Islet precursor cell (in vitro differentiated cells): ENCODE measurements at places on chromosomes 2 and 18.

DNA sequence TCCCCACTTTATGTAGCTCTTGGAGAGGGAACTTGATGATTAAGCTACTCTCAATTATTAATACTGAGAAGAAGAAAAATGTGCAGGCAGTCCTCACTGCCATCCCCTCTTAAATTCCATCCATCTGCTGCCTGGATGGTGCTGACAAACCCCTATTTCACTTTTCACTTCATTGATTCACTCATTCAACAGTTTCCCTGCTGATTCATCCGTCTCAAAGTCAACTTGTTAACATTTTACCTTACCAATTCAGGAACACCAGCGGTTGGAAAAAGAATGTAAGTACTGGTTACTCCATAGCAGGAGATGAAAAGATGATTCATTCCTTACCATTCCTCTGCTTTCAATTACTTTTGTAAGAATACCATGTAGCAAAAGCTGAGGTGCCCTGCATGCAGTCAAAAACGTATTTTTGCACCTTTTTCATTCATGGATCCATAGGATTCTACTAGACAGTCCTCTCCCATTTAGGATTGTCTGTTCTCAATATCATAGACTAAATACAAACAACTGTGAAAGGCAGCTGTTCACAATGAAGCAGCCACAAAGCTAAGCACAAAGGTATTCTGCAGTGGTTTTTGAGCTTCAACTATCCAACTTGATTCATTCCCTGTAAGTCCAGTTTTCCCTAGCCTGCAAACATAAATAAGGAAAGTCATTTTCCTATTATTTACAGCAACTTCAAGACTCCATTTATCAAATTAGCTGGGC, 262.0 kb downstream of the MREG start:
- no peak for DNase-seq

DNA sequence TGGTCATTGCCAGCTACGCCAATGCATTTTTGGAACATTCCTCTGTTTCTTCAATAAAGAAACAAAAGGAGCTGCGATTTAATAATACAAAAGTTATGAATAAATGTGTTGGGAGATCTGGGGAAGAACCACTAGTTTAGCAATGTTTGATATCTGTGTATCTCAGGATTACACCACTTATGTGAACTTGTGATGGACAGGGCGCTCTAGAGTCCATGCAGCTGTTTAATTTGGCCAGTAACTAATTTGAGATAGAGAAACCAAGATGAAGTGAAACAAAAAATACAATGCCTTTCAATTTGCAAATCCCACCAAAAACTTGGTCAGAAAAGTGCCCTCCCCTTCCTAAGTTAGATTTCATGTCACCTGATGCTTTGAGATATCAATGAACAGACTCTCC, 6.8 kb upstream of the DCDC2C start:
- DNase-seq, result no peak

GRCh38 chr2:66228128-66228547, 206.8 kb upstream of the MEIS1 start:
- DNase-seq, result no peak

DNA sequence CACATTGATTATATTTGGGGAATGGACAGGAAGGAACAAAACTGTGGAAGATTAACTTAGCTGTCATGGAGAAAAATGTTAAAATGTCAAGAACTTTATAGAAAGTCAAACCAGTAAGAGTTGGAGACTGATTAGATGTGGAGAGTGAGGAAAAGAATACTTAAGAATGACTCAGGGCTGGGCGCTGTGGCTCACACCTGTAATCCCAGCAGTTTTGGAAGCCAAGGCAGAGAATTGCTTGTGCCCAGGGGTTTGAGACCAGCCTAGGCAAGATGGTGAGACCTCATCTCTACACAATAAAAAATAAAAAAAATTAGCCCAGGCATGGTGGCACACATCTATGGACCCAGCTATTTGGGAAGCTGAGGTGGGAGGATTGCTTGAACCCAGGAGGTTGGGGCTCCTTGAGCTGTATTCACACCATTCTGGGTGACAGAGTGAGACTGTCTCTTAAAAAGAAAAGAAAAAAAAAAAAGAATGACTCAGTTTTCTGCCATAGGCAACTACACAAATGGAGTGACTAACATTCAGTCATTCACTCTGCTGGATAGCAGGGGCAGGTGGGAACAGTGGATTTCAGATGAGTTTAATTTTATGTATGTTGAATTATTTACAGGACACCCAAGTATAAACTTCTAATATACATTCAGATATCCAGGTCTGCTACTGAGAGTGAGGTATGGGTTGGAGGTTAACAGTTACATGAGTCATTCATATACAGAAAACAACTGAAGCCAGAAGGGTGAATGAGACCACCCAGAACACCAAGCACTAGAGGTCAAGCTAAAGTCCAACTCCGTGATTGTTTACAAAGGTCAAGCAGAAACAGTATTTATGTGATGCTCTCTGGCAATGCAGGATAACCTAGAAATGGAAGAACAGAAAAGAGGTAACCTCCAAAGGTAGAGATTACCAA, 33.9 kb downstream of the ORC2 start:
- no peak for DNase-seq

DNA sequence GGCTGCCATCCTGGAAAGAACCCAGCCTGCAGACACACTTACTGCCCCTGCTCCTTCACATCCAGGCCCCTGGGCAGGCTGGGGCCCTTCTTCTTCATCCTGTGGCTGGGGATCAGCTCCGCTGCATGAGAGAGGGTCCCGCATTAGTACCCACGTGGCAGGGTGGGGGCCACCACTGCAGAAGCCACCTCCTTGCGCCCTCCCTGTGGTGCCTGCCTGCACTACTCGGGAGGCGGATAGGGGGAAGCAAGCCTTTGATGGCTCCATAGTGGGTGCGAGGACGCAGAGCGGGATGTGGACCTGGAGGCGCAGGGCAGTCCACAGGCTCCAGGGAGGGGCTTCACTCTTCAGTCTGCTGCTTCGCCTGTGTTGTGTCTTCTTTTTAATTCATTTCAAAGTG, 46.7 kb downstream of the GPC1 start:
- DNase-seq, result no peak

DNA sequence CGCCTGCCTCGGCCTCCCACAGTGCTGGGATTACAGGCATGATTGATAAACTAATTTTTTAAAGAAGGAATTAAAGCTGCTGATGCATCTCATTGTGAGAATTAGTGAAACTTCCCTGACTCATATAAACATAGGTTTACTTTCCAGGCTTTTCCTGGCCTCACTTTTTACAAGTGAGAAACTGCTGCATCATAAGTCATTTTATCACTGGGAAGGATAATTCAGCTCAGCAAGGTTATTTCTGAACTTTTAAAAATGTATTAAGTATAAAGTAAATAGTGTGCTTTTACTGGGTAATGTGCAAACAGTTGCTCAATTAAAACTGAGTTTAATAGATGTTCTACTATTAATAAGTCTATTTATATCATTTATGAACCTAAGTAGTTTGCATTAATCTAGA, 1130.3 kb upstream of the CDH2 start:
- DNase-seq, result no peak

- no peak for DNase-seq
Observed at GRCh38 chr2:119352357-119352756, 14.3 kb downstream of the C2orf76 start.

- DNase-seq, result no peak
Observed at GRCh38 chr2:143132355-143132754, 3.1 kb downstream of the ARHGAP15 start.

- no peak for DNase-seq
Observed at GRCh38 chr2:68932402-68932801, 20.3 kb downstream of the GKN2 start.

DNA sequence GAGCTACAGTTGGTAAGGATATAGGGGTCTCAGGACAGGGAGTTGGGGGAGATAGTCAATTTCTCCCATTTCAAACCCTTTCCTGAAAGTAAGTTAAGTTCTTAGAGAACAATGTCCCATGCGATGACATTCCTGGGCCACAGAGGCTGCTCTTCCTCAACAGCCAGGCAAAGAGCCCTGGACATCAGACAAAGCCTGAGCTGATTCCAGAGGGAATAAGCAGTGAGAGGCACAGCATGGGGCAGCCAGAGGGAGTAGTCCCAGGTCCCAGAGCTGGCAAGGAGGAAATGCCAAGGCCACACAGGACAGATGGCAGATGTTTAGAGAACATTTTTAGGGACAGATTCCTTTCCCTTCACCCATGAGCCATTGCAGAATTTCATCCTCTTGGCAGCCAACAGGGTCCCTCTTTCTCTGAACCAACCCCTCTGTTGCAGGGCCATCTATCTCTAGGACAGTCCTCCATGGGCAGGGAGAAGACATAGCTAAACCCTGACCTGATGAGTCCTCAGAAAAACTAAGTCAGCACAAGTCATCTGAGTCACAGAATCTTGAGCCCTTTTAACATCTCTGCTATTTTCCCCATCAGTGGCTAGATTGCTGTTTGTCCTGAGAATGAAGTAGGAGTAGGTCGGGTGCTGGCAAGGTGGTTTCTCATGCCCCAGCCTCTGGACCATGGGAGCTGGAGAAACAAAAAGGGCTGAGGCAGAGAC, 81.6 kb upstream of the STPG4 start:
- no peak for DNase-seq

DNA sequence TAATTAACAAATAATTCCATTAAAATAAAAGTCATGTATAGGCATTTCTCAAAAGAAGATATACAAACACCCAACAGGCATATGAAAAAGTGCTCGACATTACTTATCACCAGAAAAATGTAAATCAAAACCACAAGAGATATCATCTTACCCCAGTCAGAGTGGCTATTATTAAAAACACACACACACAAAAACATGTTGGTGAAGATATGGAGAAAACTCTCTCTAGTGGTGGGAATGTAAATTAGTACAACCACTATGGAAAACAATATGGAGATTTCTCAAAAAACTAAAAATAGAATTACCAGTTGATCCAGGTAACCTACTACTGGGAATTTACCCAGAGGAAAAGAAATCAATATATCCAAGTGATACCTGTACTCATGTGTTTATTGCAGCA, 966.3 kb upstream of the POU3F3 start:
- no peak for DNase-seq

GRCh38 chr18:26119246-26119645, 14.4 kb upstream of the PSMA8 start:
- no peak for DNase-seq

DNA sequence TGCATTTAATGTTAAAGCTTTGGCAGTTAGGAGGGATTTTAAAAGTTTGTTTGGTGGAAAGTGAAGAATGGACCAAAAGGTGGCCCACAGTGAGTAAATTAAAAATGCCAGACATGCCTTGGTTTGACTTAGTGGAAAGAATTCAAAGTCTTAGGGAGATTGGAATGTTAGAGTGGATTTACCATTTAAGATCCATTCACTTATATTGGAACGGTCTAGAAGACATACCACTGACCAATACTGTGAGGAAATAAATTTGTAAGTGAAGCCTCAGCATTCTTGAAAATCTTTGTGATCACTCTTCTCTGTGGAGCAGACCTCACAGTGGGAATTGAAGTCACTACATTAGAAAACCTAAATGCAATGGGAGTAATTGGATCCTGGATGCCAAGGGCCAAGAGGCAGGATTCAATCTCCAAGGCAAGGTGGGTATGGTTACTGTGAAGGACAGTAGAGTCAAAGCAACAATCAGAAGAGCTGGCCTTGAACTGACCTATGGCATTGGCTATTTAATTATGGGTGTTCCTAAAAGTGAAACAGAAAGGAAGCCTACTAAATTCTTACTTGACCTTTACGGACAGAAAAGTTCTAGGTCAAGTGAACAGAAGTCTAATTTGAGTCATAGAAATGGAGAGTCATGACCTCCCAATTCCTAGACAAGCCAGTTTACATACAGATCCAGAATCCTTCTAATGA, 40.2 kb upstream of the VRK2 start:
- DNase-seq, result no peak

DNA sequence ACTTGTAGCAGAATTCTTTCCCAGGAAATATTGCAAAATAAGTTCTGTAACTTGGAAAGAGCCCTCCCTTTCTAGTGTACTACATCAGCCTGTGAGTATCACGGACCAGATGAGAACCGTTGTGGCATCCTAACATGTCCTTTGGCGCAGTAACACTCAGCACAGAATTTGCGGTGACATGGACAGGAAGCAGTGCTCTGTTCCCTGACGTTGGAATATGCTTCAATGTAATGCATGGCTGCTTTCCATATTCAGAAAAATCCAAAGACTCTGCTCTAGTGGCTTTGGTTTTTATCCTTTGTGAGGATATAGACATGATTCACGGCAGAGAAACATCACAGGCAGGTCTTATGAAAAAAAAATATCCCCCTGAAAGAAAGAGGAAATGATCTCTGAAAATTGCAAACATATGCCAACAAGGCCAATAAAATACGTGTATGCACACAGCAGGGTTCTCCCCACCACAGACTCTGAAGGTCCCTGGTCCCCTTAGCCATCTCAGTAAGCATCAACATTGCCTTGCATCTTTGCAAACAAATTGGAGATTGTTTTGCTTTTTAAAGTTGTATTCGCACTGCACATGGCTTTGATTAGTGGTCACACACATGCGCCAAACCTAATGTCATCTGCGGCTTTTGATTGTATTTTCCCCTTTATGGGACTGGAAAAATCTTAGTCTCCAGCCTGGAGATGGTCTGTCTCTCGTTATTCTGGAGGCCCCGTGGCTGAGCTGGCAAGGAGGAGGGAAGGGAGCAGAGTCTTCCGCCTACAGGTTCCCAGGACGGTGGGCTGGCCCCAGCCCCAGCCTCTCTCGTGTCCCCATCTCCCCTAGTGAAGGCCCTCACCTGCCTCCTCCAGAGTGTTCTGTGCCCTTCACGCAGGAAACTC, 122.9 kb downstream of the COPS8 start:
- DNase-seq, result no peak

GRCh38 chr18:34972765-34973414, 68.3 kb upstream of the MAPRE2 start:
- no peak for DNase-seq

DNA sequence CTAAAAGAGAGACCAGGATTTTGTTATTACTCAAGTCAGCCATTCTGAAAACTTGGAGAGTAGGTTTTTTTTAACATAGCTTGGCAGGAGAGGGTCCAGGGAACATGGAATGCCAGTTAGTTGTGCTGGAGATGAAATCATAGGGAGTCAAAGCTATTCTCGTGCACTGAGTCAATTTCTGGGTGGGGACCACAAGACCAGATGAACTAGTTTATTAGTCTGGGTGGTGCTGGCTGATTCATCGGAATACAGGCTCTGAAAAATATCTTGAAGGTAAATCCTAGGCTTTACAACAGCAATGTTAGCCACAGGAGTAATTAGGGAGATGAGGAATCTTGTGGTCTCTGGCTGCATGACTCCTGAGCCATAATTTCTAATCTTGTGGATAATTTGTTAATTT, 921.4 kb downstream of the TRIB2 start:
- DNase-seq, result peak; percentile 52

GRCh38 chr2:209305026-209305425, 118.8 kb upstream of the MAP2 start:
- DNase-seq, result no peak

DNA sequence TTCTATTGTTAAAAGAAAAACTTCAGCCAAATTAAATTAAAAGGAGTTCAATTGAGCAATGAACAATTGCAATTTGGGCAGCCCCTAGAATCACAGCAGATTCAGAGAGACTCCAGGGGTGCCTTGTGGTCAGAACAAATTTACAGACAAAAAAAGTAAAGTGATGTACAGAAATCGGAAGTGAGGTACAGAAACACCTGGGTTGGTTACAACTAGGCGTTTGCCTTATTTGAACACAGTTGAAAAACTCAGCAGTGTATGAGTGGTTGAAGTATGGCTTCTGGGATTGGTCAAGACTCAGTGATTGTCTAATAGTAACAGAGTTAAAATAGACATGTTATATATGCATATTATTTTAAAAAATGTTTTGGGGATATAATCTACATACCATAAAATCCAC, 98.5 kb upstream of the ZSWIM2 start:
- DNase-seq, result no peak
